ENCODE measurements at places on chromosomes 5 and 9.

- no peak for DNase-seq
These were observed 169.2 kb downstream of the EDIL3 start for GRCh38 chr5:84215521-84215920.

DNA sequence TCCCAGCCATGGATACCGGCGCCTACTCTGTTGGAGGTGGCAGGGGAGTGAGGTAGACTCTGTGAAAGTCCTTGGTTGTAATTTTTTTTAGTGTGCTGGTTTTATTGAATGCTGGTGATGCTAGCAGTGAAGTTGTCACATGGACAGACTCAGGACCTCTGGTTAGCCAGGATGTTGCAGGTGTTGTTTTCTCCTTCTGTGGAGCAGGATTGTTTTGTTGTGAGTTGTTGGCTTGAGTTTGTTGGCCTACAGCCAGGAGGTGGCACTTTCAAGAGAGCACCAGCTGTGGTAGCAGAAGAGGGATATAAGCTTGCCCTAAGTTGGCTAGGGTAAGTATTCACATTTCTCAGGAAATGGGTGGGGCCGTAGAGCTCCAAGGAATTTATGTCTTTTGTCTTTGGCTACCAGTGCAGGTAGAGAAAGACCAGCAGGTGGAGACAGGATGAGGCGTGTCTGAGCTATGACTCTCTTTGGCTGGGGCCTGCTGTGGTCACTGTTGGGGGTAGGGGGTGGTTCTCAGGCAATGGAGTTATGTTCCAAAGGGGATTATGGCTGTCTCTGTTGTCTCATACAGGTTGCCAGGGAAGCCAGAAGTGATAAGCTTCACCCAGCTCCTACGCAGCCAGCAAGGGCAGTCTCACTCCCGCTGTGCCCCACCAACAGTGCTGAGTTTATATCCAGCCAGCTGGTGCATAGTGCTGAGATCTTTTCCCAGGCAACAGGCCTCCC, 248.7 kb downstream of the TAF11L14 start:
- no peak for DNase-seq

GRCh38 chr5:135218486-135218755, 180.6 kb downstream of the MACROH2A1 start:
- no peak for DNase-seq

- DNase-seq, result no peak
These were observed 12.9 kb downstream of the MYORG start for GRCh38 chr9:34363619-34364351.

DNA sequence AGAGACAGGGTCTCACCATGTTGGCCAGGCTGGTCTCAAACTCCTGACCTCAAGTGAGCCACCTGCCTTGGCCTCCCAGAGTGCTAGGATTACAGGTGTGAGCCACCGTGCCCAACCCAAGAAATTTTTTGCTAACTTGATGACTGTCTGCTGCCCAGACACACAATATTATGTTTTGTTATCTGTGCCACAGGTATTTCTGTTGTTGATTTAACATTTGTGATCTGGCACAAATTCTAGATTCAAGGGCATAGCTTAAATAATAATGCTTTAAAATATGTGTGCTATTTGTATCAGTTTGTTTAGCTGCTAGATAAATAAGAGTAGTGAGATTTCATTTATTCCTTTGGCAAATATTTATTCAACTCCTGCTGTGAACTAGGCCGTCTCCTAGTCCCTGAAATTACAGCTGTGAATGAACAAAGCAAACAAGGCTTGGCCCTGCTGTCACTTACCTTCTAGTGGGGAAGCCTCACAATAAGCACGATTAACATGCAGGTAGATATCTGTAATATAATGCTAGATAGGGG, 35.3 kb downstream of the GAPVD1 start:
- peak; percentile 82 for DNase-seq

Data from T47D (cell line).